ENCODE measurements at places on chromosomes 3 and 15.

- no peak for DNase-seq
Measured at GRCh38 chr15:27851858-27852210, 247.3 kb downstream of the OCA2 start.

DNA sequence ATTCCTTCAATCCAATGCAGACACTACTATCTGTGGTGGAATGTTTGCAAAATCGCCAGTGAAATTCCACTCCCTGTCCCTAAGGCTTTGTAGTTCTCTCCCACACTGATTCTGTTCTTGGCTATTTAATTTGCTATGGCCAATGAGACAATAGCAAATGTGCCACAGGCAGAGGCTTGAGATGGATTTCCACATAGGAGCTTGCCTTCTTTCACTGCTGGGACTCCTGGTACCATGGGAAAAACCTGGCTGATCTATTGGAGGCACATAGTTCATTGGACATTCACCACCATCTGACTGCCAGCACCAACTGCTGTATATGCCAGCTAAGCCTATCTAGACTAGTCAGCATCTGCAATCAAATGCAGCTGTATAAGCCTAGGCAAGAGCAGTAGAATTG is 103.8 kb downstream of the NR1D2 start:
- no peak for DNase-seq

- DNase-seq: no peak
Measured at GRCh38 chr15:70936326-70936725, 43.7 kb downstream of the LRRC49 start.

DNA sequence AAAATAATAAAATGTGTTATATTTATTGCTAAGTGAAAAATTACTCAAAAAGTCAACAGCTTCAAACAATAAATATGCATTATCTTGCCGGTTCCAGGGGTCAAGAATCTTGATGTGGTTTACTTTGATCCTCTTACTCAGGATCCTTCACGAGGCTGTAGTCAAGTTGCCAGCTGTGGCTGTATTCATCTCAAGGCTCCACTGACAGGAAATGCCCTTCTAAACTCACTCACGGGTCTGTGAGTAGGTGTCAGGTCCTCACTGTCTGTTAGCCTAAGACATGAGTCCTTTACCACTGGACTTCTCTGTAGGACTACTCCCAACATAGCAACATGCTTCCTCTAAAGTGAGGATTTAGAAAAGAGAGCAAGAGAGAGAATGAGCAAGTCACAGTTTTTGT is 983.0 kb downstream of the SI start:
- no peak for DNase-seq

All from DMS 273 treated with DMSO at 0.1 percent for 48 hours (cell line).